Natural killer cell treated with Interleukin-12 subunit alpha and Interleukin-12 subunit beta and Interleukin-15 and Interleukin-18, amount 100 ng/mL, for 72 hours (primary cell): ENCODE measurements at places on chromosomes 1 and 21. TPM values are rescaled to one million over a fixed set of nuclear protein-coding genes. Genes with fewer than 3 reads are reported as not detected.

DNA sequence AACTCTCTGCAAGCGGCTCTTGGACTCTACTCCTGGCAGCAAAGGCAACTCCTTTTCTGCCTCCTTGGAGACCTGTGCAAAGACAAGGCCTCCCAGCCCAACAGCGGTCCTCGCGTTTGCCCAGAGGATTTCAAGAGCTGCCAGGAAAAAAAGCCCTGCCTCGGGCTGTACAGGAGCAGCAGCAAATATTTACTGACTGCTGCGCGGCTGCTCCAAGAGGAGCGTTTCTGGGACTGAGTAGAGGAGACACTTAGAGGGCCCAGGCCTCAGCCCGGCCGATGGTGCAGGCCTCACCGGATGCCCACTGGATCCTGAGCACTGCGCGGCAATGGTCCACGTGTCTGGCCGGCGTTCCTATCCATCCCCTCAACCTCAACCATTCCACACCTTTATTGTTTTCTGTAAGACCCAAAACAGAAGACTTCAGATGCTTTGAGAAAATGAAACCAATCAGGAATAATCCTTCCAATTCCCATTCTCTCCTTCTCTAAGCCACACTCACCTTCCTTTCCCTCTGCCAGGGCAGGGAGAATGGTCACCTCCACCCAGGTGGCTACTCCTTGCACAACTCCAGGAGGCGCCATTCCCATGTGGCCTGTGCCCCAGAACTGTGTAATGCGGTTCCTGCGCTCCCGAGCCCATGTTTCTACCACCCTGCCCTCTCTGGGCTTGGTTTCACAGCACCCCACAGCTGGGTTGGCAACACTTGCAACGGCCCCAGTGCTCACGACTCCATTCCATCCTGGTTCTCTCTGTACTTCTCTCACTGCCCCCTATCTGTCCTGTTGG, 215.8 kb downstream of the TRABD2B start:
- DNase-seq = no peak

DNA sequence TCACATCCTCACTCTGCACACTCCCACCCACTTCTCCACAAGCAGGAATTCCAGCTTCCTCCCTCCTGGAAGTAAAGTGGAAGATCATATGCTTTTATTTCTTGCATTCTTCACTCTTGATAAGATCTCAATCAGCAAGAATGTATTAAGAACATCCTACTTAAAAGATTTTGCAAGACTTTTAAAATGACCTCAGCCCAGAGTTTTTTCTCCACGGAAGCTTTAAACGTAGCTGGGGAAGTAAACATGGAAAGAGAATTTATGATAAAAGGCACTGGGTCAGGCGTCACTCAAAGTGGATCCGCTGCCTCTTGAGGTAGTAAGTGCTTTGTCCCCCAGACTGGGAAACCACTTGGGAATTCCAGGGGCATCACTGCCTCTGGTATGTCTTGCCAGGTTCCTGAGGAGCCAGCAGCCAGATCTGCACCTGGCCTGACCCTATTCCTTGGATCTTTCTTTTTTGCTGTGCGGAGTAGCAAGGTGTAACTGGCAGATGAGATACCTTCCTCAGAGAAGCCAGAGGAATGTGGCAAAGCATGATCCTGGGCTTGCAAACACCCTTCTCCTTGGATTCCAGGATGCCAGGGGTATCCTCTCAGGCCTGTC, 33.9 kb downstream of the CDK18 start:
- peak; percentile 49 for DNase-seq

GRCh38 chr21:16070207-16070651, 340.4 kb downstream of the USP25 start:
- DNase-seq = no peak

DNA sequence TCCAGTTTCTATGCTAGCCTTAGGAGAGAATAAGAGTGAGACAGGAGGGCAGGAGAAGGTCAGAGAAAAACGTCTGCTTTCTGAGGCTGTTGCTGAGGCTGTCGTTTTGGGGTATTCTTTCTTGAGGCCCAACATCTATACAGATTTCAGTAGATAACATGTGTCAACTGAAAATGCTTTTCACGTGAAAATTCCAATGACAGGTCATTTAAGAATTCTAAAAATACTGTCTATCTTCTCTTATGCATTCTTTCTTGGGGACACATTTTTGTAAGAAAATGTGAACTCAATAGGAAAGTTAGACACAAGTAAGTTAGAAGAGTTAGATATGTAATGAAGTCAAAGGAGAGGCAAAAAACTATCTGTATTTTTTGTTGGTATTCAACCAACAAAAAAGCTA, 150.8 kb downstream of the TGFB2 start:
- no peak for DNase-seq

GRCh38 chr1:63969441-63969901, 195.7 kb downstream of the ROR1 start:
- no peak for DNase-seq

DNA sequence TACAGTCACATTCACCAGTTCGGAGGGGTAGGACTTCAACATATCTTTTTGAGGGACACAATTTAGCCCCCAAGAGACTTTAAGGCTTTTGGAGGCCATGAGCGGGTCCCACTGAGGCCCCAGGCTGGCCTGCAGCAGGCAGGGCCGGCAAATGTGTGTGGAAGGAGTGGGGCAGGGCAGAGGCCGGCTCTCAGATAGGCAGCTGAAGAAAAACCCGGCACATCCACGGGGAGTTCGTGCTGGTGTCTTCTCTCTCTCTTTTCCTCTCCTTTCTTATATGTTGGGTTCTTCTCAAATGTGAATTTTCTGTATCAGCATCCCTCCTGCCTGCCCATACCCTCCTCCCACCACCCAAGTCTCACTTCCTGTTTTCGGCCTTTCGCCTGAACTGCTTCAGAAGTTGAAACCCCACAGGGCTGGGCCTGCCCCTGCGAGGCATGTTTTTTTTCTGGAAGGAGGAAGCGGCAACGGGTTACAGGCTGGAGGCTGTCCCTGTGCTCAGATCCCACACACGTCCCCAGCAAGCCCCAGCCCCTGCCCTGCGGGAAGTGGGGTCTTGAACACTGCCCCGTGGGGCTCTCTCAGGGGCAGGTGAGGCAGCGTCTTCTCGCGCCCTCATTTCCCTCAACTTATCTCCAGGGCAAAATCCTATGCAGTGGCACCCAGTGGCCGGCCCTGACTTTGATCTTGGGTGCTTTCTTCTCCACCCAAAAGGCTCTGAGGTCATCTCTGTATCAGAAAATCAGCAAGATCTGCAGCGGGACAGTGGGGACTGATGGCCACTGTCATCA, 9.7 kb upstream of the UMODL1 start:
- no peak for DNase-seq

DNA sequence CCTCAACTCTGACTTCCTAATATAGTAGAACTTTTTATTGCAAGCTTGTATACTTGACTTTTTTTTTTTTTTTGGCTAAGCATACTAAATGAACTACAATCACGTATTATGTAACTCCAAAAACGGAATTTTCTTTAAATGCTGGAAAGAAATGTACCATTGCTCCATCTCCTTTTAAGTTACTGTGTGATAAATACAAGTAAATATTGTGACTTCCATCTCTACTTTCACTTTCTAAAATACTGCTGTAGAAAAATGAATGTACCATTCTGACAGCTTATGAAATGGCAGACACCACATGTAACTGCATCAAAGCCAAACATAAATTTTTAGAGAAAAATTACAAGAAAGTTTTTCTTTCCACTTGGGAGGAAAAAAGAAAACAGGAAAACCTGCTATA, 54.7 kb downstream of the ASH1L start:
- no peak for DNase-seq

GRCh38 chr1:228058949-228059633, 23.4 kb upstream of the ARF1 start:
- peak; percentile 65 for DNase-seq

GRCh38 chr1:60988891-60989290, 93.5 kb upstream of the NFIA start:
- DNase-seq = no peak

The TRNP1 gene
- 0.28 TPM for total RNA-seq

The OR6N1 gene
- total RNA-seq = not detected

The OXCT2 gene
- 0.59 TPM for total RNA-seq
